Right renal cortex interstitium (tissue), 3 donors: ENCODE measurements at places on chromosomes 12 and 14. TPM values are rescaled to one million over a fixed set of nuclear protein-coding genes. Genes with fewer than 3 reads are reported as not detected.

The PHETA1 gene
- polyA plus RNA-seq: 9.3 TPM

The OSGEP gene
- polyA plus RNA-seq: 46.3 TPM

The LPAR5 gene
- 1.2 TPM for polyA plus RNA-seq

The FOXN4 gene
- polyA plus RNA-seq: 1.1 TPM

The HOXC10 gene
- 68.8 TPM for polyA plus RNA-seq

The ANO4 gene
- 1.1 TPM for polyA plus RNA-seq

The RND1 gene
- 2.2 TPM for polyA plus RNA-seq

The P2RX7 gene
- 0.86 TPM for polyA plus RNA-seq

The CEBPE gene
- 0.21 TPM for polyA plus RNA-seq

The ANG gene
- 4.8 TPM for polyA plus RNA-seq

DNA sequence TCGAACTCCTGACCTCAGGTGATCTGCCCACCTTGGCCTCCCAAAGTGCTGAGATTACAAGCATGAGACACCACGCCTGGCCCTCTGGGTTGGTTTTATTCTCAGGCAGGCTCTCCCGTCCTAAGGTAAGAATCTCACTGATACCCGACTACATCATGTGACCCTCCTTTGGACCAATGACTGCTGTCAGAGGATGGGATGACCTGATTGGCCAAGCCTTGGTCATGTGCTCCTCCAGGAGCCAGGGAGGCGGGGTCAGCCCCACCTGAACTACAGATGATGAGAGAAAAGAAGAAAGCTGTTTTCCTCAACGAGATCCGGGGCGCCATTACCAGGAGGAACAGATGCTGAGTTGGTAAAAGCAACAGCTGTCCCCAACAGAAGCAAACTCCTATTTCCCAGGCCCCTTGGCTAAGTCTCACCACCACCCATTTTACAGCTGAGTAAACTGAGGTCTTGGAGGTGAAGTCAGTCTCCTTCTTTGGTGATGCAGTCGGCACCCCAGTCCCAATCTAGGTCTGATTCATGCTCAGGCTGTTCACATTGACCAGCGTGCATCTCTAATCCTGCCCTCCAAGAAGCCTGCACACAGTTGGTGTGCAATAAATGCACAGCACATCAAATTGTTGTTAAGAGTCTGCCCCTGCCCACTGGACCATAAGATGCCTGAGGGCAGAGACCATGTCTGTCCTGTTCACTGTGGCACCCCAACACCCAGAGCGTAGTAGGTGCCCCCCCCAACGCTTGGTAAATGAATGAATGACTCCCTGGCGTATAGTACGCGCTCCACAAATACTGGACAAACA is 118.8 kb downstream of the SCARB1 start:
- DNase-seq: no peak

DNA sequence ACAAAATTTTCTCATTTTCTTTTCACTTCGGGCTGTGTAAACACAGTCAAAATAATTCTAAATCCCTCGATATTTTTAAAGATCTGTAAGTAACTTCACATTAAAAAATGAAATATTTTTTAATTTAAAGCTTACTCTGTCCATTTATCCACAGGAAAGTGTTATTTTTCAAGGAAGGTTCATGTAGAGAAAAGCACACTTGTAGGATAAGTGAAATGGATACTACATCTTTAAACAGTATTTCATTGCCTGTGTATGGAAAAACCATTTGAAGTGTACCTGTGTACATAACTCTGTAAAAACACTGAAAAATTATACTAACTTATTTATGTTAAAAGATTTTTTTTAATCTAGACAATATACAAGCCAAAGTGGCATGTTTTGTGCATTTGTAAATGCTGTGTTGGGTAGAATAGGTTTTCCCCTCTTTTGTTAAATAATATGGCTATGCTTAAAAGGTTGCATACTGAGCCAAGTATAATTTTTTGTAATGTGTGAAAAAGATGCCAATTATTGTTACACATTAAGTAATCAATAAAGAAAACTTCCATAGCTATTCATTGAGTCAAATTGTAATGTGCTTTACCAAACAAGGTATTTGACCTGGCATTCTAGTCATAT is 4.8 kb downstream of the CDKN1B start:
- no peak for DNase-seq

DNA sequence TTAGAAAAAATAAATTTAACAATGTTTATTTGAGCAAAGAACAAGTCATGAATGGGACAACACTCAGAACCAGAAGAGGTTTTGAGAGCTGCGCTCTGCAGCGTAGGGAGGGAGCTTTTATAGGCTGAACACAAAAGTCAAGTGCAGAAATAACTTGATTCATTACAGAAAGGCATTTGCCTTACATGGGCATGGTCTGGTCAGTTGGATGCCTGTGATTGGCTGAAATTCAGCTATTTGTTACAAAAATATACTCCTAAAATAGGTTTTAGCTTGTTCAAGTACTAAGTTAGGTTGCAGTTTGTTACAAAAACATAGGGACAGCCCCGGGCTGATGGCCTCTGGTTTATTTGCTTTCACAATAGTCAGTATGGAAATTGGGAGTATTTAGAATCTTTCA is 118.0 kb downstream of the NUAK1 start:
- DNase-seq: no peak

- DNase-seq: no peak
Observed at GRCh38 chr12:37547611-37548010, 769.0 kb upstream of the ALG10B start.

GRCh38 chr12:1851151-1851701 is 30.9 kb downstream of the LRTM2 start:
- no peak for DNase-seq

DNA sequence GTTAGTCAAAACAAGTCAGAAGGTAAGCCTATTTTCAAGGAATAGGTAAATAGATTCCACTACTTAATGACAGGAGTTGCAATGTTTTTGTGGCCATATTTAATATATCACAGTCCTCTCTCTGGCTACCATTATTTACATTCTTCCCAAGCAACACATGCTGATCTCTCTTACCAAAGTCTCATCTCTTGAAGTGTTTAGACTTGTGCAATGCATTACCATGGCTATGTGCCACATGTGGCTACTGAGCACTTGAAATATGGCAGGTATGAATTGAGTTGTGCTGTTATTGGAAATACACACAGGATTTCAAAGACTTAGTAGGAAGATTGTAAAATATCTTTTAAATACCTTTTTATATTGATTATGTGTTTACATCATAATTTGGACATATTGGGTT is 262.4 kb upstream of the PDE3A start:
- no peak for DNase-seq

DNA sequence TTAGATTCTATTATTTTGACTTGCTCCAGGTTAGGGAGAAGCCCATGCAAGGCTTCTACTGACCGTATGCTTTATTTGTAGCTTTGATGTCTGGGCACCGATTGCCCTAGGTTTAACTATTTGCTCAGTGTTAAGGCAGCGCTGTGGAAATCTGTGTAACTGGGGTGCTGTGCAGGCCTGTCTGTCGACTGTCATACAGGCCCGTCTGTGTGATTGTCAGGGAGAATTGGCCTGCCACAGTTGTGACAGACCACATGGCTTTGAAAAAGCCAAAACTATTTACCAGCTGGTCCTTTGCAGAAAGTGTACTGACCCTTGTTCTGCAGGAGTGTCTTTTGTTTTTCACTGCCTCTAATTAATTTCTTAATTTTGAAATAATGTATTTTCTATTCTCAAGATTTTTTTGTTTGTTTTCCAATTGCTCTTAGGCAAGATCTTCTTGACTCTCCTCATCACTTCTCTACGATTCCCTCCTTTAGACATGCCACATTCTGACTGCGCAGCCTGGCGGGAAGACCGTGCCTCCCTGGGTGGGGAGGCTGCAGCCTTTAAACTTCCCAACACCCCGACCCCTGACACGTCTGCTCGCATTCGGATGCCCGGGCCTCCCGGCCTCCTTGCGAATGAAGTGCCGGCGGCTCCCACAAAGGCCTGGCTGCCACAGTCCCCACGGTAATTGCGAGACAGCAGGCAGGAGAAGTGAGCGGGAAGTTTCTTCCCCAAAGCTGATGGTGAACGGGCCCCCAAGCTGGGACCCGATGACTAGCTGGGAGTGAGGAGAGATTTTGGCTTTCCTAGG is 99.0 kb upstream of the EVL start:
- DNase-seq: no peak

GRCh38 chr12:49947593-49948226 is 2.8 kb upstream of the AQP2 start:
- no peak for DNase-seq

GRCh38 chr12:2318286-2318685 is 265.5 kb downstream of the CACNA1C start:
- DNase-seq: no peak

DNA sequence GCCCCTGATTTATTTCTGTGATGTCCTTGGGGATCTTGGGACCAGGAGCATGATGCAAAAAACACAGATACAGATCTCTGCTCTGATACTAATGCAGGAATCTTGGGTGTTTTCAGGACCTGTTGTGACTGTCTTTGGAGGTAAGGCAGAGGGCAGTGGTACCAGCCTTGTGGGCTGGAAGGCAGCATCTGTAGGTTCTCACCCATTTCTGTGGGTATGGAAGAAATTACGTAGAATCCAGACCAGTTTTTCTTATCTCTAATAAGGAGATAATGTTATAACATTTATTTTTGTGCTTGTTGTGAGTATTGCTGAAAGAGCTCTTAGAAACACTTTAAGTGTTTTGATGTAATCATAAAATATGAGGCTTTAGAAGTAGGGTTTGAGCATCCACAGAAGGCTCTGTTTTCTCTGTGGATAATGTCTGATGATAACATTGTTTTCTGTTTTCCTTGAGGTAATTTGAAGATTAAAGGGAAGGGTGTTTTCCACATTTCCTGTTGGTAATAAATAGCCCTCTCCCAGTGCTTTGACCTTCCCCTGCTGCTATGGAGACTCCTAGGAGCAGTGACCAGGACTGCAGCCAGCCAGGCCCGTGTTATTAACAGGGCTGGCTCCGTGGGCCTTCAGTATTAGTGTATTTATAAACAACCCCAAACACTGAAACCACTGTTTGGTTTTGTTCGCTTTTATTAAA is 9.4 kb upstream of the DCP1B start:
- no peak for DNase-seq

GRCh38 chr12:82510386-82510785 is 152.1 kb downstream of the METTL25 start:
- DNase-seq: no peak

- no peak for DNase-seq
Observed at GRCh38 chr12:124543590-124544310, 23.7 kb downstream of the NCOR2 start.

DNA sequence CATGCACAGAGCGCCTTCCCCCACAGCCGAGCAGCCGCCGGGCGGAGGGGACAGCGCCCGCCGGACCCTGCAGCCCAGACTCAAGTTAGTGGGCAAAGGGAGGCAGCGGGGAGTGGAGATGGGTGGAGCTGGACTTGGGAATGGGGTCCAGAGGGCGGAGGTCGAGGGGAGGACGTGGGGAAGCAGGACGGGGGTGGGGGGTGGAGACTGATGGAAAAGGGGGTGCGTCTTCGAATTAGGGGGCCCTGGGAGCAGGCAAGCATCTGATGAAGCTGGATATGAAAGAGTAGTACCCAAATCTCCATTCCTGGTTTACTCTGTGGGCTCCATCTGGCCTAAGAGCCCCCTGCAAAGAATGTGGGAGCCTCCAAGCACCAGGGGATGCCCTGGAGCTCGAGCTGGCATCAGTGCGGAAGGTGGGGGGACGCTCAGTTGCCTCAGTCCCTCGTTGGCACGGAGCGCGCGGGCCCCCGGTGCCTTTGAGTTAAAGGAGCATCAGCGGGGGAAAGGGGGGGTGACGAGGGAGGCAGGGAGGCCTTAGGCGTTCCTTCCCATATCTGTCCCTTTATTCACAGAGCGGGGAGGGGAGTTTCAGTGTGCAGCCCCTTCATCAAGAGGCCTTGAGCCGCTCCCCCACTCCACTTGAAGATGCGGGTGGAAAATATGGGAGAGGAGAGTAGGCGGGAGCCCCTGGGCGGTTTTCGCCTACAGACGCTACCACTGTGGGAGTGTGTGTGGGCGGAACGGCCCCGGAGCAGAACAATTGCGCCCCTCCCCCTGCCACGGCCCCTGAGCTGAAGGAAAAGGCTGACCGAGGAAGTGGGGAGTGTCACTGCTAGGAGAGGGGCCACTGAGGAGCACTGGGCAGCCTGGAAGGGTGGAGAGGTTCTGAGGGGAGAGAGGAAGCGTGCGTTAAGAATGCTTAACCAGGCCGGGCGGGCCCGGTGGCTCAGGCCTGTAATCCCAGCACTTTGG is 644 bp downstream of the NAB2 start:
- DNase-seq: no peak

- no peak for DNase-seq
Observed at GRCh38 chr12:26157001-26157400, 32.2 kb upstream of the BHLHE41 start.

DNA sequence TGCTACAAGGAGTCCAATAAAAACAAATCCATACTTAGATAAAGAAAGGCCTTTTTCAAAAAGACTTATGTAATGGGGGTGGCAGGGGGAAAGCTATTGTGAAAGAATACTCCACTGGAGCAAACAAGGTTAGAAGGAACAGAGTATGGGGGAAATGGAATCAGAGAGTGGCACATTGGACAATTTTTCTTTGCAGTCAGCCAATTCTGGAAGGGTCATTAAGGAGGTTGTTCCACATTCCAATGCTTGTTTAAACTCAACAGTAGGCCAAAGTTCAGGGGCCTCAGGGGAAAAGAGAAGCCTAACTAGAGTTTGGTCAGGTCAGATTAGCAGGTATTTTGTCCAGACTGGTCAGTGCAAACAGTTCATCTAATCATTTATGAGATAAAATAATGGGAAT is 105.2 kb upstream of the RESF1 start:
- no peak for DNase-seq

GRCh38 chr14:74562515-74563232 is 49.4 kb downstream of the LTBP2 start:
- DNase-seq: no peak

- no peak for DNase-seq
Observed at GRCh38 chr12:126855768-126856167, 1411.2 kb upstream of the TMEM132C start.

GRCh38 chr12:101957252-101957959 is 80.0 kb downstream of the DRAM1 start:
- no peak for DNase-seq

- DNase-seq: no peak
Observed at GRCh38 chr12:96375170-96375569, 25.1 kb downstream of the CDK17 start.

DNA sequence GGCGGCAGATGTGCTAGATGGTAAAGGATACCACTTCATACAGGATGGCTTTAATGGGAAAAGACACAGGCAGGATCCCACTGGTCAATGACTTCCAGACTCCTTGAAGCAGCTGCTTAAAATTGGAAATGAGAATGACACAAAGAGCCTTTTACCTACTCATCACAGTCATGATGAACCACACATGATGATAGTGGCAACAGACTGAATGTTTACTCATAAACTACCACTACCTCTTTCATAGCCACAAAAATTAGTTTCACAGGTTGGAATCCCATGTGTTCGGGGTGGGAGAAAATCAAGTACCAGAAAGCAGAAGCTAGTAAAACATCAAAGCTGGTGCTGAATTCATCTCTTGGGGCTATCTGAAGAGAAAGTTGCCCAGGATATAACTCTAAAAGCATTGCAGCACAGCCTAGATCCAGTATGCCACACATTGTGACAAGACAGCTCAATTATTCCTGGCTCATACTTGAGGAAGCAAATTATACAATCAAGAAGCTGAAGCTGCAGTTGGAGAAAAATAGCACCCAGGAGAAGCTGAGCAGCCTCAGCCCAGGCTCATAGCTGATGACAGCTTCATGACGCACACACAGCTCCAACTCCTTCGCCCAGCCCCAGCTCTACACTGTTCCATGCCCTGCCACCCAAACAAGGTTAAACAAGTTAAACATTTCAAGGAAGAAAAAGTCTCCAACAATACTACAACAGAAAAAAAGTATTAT is 29.0 kb upstream of the C12orf50 start:
- no peak for DNase-seq
